Activated CD8-positive, alpha-beta T cell treated with anti-CD3 and anti-CD28 coated beads, Interleukin-2, amount 10 ng/mL, durations not matched to agents 7 days and 5 days (primary cell): ENCODE measurements at places on chromosomes 1 and 21. TPM values are rescaled to one million over a fixed set of nuclear protein-coding genes. Genes with fewer than 3 reads are reported as not detected.

GRCh38 chr21:35438643-35439404 is 389.7 kb upstream of the RUNX1 start:
- peak overlapping the region; percentile 32 for H3K27ac ChIP-seq
- no peak overlapping the region for H3K4me3 ChIP-seq
- peaks cover 9% of the 10 kb centered on the region for H3K27me3 ChIP-seq
- peaks cover 14% of the 10 kb centered on the region for H3K4me1 ChIP-seq

DNA sequence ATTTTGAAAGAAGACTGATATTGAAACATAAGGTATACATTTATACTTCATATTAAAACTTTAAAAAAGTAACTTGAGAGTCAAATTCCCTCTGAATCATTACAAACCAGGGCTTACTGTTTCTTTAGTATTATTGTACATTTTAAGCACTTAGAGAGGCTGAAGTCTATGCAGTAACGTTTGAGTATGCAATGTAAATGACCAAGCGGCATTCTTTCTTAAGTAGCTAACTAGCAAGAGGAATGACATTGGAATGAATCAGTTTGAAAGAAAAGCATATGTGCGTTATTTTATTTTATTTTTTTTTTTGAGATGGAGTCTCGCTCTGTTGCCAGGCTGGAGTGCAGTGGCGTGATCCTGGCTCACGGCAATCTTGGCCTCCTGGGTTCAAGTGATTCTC is 24.3 kb downstream of the WNT2B start:
- no peaks in the 10 kb centered on the region for H3K36me3 ChIP-seq
- no peak for DNase-seq
- H3K4me1 ChIP-seq, result no peaks in the 10 kb centered on the region
- H3K4me3 ChIP-seq, result no peak overlapping the region

CTSS gene
- 73.2 TPM for total RNA-seq

DNA sequence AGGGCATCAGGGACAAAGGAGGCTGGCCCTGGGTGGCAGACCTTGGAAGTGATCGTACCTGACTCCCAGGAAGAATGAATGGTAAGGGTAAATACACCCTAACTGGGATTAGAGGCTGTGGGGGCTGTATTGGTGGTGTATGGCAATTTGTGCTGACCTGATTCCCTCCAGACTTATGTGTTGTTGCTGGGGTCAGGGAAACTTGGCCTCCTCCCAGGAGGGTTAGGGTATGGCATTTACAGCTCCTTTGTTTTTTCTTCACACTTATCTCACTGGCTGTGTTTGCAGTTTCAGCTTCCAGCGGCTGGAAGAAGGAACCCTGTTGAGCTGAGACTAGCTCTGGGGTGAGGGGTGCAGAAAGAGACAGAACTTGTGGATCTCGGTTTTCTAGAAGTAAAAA is 8.2 kb downstream of the VANGL1 start:
- H3K36me3 ChIP-seq, result peaks cover 16% of the 10 kb centered on the region
- DNase-seq, result no peak
- H3K27ac ChIP-seq, result no peak overlapping the region
- H3K27me3 ChIP-seq, result no peaks in the 10 kb centered on the region

- H3K4me3 ChIP-seq, result no peak overlapping the region
- peaks cover 10% of the 10 kb centered on the region for H3K27me3 ChIP-seq
- no peaks in the 10 kb centered on the region for H3K36me3 ChIP-seq
- H3K4me1 ChIP-seq, result no peaks in the 10 kb centered on the region
Measured at GRCh38 chr1:18118491-18118890, 10.9 kb downstream of the IGSF21 start.

WNT4 gene
- not detected for total RNA-seq

SUSD4 gene
- total RNA-seq, result 0.23 TPM

DNA sequence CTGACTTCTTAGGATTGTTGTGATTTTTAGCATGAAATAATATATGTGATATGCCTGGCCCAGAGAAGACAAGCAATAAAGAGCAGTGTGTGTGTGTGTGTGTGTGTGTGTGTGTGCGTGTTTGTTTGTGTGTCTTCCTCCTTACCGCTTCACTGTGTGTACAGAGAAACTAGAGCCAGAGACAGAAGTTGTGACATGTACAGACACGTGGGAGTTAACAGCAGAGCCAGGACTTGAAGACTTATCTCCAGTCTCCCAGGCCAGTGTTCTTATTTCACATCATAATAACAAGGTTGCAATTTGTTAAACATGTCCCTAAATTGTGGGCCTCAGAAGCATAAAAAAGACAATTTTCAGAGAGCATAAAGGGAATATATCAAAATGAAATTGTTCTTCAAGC is 192.0 kb upstream of the JUN start:
- no peaks in the 10 kb centered on the region for H3K36me3 ChIP-seq
- peaks cover 23% of the 10 kb centered on the region for H3K4me1 ChIP-seq

DNA sequence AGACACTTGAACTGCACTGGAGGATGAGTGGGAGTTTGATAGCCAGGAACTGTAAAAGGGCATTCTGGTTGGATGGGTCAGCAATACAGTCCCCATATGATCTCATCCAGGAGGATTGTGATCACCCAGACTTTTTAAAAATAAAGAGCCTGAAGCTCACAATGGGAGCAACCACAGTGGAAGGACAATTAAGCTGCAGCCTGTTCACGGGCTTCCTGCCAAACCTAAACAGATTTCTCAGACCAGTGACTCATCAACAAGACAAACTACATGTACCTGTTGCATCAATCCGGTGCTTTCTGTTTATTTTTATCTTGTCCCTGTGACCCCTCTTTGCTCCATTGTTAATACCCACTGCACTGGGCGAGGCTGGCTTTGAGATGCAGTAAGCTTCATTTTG is 52.3 kb downstream of the PAPPA2 start:
- H3K4me3 ChIP-seq, result no peak overlapping the region
- H3K27me3 ChIP-seq, result no peaks in the 10 kb centered on the region
- H3K4me1 ChIP-seq, result no peaks in the 10 kb centered on the region
- DNase-seq, result no peak
- H3K36me3 ChIP-seq, result no peaks in the 10 kb centered on the region
- H3K27ac ChIP-seq, result no peak overlapping the region

GRCh38 chr21:41119901-41120300 is 48.1 kb upstream of the BACE2 start:
- no peaks in the 10 kb centered on the region for H3K36me3 ChIP-seq
- no peak for DNase-seq
- no peak overlapping the region for H3K4me3 ChIP-seq

DNA sequence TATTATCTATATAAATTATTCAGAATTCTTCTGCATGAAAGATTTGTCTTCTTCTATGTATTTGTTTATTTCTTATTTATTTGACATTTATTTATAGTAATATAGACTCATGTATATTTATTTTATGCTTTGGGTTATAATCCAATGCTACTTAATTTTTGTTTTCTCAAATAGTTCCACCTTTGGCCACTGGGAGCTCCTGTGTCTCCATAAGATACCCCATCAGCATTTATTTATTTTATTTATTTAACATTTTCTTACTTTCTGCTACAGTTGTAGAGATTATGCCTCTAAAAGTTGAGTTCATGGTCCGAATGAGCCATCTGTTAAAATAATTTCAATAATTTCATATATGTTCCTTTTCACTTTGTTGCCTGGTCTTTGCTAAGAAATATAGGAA is 289.4 kb downstream of the ADGRL2 start:
- no peaks in the 10 kb centered on the region for H3K4me1 ChIP-seq
- H3K36me3 ChIP-seq, result no peaks in the 10 kb centered on the region
- no peak overlapping the region for H3K4me3 ChIP-seq
- no peak for DNase-seq
- H3K27ac ChIP-seq, result no peak overlapping the region
- H3K27me3 ChIP-seq, result no peaks in the 10 kb centered on the region

PRAMEF7 gene
- not detected for total RNA-seq

DNA sequence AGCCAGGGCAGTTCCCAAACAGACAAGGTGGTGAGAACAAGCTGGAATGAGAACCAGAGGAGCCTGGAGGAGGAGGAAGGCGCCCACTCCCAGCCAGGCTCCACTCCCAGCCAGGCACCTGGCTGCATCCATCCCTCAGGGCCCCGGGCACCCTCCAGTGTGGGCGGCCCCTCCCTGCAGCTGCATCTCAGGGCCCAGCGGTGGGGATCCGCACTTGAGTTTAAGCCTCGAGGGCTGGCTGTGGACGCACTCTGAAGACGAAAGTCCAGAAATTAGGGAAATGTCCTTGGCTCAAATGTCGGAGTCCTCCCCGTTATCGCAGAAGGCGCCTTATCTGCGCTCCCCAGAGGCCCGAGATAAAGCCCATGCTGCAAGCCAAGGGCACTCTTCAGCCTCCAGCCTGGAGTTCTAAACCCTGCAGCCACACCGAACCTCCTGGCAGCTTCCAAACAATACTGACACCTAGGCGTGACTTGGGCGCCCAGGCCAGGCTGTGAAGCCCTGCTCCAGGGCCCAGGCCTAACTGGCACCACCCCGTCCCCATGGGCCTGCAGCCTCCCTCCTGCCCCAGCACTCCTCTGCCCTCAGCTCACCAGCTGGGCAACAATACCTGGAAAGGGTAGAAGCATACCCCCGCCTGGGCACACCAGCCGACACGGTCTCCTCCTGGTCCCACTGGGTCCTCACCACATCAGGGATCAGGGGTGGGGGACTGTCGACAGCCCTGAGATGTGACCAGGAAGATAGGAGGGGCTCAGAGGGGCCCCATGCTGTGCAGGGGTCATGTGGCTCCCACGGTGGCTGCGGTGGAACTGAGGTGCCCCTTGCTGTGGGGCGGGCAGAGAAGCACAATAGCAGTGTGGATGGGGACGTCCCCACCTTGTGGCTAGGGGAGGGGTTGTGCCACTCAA is 184.8 kb upstream of the VAMP3 start:
- no peaks in the 10 kb centered on the region for H3K4me1 ChIP-seq
- DNase-seq, result no peak
- H3K27me3 ChIP-seq, result no peaks in the 10 kb centered on the region
- no peak overlapping the region for H3K4me3 ChIP-seq

P3H1 gene
- 45.5 TPM for total RNA-seq

DNA sequence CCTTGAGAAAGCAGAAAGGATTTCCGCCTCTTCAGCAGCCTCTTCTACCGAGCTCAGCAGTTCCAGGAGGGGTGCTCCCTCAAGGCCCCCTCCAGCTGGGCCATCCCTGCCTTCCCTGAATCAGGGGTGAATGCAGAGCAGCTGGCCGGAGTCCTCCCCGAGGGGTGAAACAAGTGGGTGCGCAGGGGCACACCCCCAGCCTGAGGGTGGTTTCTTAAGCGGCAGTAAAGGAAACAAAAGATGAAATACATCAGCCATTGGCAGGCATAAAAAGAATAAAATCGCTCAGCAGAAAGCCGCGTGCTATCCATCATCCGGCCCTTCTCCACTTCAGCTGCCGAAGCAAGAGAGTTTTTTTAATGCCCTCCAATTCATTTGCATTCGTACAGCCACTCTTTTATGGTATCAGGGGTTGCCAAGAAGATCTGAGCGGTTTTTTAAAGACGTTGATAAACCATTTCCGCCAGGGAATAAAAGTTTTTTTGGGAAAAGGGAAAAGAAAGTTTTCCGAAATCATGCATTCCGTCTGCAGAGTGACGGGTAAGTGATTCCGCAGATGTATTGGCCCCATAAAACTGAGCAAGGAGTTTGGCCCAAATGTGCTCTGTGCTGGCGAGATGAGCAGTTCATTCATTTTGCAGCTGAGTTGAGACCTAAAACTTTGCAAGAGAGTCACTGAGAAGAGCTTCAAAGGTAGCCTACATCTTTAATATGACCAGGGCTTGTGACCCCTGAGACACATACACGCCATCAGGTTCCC is 73.7 kb upstream of the ZC3H12A start:
- DNase-seq, result no peak
- H3K27me3 ChIP-seq, result peaks cover 6% of the 10 kb centered on the region
- H3K4me3 ChIP-seq, result no peak overlapping the region
- no peaks in the 10 kb centered on the region for H3K4me1 ChIP-seq

GRCh38 chr1:157773493-157774350 is 3.2 kb downstream of the FCRL2 start:
- peaks cover 5% of the 10 kb centered on the region for H3K27me3 ChIP-seq
- DNase-seq, result no peak
- no peak overlapping the region for H3K4me3 ChIP-seq
- no peaks in the 10 kb centered on the region for H3K36me3 ChIP-seq

GPR25 gene
- total RNA-seq, result 0.39 TPM
